ENCODE measurements at places on chromosomes 11 and 22. TPM values are rescaled to one million over a fixed set of nuclear protein-coding genes. Genes with fewer than 3 reads are reported as not detected.
A peak's percentile ranks its signal among the peaks of the same experiment; 100 is the strongest.

Gene KIAA1671
- 16.6 TPM for total RNA-seq

Gene OR2AG2
- total RNA-seq = not detected

Gene RAB39A
- not detected for total RNA-seq

Gene PHLDA2
- total RNA-seq = 0.88 TPM

Gene TTC28
- total RNA-seq = 7.8 TPM

Gene MFRP
- total RNA-seq = not detected

Gene PRAME
- total RNA-seq = 1.7 TPM

DNA sequence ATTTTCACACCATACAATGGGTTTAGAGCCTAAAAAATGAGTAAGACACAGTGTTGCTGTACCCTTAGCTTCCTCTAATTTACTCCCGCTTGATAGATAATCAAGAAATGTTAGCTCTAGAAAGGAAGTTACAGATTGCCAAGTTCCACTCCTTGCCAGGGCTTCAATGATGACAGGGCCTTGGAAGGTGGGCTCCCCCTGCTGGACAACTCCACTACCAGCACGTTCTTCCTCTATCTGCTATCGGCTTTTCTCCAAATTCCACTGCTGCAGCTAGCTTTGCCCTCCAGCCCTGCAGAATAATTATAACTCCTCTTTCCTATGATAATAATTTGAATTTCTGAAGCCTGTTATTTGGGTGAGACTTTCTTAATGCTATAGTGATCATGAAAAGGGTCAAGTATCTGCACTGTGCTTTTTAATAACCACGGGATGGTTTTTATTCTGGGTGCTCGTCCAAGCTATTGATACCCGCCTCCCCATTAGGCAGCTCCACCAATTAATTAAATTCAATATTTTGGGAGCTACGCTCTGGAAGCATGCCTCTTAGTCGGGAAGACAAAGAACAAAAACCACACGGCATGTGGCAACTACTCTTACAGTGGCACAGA, 9.0 kb downstream of the SYN3 start:
- DNase-seq = peak; percentile 68

DNA sequence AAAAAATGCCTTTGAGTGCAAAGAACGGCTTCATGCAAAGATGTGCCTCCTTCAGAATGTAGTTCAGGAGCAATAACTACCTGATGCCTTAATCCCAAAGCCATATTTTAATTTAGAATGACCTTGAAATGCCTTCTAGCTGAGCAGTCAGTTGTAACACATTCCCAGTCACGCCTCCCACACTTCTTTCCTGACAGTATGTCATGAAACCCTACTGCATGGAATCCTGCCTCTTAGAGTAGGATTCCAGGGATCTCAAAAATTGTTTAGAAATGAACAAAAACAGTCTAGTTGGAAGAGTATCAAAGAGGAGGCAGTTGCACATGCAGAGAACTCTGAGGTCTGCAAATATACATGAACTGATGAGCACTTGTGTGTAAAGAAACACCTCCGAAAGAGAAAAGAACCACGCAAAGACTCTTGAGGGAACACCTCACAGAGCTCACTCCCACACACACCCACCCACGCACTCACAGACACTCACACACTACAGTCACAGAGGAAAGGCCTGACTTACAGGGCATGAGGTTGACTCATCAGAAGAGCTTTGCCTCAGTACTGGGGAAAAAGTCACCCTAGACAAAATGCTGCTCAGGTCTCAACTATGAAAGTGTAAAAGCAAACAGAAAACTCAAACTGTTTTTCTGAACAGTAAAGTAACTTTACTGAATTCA, 77.4 kb downstream of the GGTLC2 start:
- no peak for DNase-seq

DNA sequence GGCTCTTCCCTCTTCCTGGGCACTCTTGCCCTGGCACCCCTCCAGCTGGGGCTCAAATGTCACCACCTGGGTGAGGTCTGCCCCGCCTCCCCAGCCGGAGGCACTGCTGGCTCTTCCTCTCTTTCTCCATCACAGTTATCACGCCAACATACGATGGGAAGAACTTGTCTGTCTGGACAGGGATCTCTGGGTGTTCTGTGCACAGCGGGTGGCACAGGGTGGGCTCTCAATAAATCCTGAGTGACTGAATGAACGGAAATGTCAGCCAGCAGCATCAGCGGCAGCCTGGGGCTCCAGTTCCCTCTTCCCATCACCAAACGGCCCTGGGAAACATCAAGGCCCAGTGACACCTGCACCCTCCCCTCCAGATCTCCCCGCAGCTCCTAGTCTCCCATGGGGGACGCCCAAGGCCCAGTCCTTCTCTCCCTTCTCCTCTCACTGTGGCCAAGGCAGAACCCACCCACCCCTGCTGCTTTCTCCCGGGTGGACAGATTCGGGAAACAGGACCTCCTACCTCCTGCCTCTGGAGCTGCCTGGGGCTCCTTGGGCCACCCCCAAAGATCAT, 440 bp upstream of the SLC25A45 start:
- no peak for DNase-seq

DNA sequence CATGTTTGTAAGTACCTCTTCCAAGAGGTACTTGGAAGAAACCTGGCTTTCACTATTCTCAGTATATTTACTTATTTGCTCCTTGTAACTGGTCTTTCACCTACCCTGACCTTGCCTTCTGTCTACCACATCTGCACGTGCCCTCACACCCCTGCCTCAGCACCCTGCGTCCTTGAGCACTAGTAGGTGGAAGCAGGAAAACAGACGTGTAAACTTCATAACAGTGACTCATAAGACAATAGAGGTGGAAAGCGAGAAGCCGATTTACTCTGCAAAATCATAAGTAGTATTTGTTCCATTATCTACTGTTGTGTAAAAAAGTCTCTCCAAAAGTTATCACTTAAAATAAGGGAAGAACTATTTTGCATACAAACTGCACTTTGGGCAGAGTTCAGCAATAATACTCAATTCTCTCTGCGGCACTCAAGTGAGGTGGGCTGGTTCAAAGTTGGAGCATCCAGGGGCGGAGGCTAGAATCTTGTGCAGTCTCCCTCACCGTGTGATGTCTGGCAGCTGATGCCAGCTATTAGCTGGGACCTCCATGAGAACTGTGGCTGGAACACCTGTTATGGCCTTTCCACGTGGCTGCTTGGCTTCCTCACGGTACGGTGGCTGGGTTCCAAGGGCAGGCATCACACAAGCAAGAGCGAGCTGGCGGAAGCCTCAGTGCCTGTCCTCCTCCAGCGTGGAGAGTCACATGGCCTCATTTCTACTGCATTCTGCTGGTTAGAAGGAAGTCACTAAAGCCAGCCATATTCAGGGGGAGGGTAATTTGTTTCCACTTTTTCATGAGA, 30.4 kb downstream of the PACS1 start:
- peak; percentile 65 for DNase-seq

DNA sequence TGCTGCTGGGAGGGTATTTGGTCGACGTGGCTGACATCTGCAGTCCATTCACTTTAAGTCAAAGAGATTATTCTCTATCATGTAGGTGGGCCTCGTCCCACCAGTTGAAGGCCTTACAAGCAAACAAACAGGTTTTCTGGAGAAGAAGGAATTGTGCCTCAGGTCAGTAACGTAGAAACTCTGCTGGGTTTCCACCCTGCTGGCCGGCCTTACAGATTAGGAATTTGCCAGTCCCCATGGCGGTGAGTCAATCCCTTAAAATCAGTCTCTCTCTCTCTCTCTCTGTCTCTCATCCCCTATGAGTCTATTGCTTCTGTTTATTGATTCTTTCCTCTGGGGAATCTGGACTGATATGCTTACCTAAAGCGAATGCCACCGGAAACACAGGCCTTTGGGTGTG, 75.4 kb upstream of the FGF3 start:
- no peak for DNase-seq

DNA sequence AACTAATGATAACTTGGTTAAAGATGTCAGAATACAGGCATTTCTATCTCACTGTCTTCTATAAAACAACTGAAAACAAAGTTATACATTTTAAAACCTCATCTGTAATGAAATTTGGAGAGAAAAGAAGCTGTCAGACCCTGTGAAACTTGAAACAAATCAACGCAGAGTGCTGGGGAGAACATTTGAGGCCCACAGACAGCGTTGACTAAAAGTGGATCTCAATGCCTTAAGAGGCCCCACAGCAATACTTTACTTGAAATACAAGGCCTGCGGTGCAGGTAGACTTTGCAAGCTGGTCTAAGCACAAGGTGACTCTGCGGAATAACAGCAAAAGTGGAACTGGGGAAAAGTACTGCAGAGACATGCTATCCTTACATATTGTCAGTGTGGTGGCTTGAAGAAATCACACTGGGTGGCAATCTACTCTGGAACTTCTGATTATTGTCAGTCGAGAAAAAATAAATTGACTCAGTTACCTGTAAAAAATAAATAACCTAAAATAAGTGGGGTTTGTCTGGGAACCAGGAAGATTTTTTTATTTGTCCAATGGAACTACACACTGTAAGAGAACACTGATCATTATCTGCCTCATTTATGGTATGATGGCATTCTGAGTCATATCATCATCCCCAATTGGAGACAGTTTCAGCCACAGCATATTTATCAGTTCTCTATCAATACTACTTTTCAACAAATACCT, 138.9 kb downstream of the LUZP2 start:
- no peak for DNase-seq

GRCh38 chr11:134951305-134951700, 539.3 kb upstream of the B3GAT1 start:
- DNase-seq = no peak

DNA sequence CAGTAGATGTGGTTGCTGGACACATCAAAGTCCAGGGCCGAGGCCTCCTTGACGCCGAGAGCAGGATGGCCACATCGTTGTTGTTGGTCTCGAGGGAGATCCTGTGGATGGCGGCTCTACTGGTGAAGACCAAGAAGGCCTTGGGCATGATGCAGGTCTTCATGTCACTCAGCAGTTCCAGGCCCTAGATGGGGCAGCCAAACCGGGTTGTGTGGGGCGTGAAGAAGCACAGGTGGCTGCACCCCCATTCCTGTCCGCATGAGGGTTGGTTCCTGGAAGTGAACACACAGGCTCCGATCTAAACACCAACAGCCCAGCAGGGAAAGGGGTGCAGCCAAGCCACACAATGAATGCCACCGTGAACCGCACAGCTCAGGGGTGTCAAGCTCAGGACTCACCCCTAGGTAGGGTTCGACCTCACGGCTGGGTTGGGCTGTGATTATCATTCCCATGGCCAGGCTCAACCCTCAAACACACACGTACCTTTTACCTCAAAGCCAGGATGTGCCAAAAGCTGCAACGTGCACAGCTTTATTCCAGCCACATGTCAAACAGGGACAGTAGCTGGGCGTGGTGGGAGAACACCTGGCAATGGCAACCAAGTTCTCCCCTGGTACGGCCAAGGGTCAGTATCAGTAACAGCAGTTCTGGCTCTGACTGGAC, 132.3 kb downstream of the CRYBB2 start:
- no peak for DNase-seq

- no peak for DNase-seq
These were observed 370.1 kb downstream of the OPCML start for GRCh38 chr11:133162227-133162626.

DNA sequence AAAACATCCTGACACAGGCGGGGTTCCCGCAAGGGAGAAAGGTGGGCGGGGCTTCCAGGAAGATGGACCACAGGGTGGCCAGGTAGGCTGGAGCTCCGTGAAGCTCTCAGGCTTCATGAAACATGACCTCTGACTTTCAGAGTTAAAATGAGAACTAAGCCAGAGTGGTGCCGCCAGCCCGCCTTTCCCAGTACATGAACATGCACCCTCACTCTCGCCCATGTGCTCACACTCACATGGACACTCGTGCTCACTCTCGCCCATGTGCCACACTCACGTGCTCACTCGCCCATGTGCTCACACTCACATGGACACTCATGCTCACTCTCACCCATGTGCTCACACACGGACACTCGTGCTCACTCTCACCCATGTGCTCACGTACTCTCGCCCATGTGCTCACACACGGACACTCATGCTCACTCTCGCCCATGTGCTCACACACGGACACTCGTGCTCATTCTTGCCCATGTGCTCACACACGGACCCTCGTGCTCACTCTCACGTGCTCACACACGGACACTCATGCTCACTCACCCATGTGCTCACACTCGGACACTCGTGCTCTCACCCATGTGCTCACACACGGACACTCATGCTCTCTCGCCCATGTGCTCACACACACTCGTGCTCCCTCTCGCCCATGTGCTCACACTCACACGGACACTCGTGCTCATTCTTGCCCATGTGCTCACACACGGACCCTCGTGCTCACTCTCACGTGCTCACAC, 10.0 kb downstream of the RNH1 start:
- no peak for DNase-seq

GRCh38 chr11:61737131-61737530, 15.3 kb upstream of the MYRF start:
- DNase-seq = no peak

DNA sequence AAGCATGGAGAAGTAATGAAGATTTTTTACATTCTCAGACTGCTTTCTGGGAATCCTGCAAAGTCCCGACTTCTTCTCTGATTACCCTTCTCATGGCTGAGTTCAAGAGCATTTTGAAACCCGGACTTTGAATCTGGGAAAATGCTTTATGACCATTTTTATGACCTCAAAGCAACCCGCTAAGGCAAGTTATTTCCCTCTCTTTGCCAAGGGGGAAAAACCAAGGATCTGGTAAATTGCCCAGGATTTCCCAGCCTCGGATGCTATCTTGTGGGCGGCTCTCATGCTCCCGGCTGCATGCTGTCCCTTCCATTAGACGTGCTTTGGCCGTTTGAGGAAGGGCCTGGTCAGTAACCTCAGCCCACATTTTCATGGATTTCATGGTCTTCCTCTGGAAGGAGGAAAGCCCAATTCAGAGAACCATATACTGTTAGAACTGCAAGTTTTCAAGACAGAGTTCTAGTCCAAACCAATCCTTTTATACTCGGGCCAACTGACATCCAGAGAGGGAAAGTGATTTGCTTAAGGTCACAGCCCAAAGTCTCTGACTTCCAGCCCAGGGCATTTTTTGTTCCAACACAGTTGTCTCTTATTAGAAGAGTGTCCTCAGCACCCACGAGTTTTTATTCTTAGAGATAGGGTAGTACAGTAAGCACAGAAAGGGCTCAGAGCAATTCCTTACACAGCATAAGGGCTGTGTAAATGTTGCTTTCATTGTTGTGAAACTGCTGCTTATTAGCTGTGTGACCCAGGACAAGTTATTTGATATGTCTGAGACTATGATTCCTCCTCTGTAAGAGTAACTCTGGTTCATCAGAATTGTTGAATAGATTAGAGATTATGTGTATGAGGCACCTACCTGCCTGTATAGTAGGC, 77.4 kb downstream of the NAV2 start:
- no peak for DNase-seq

- DNase-seq = no peak
These were observed 15.9 kb upstream of the DGCR8 start for GRCh38 chr22:20064140-20064480.

- no peak for DNase-seq
These were observed 1735.0 kb downstream of the LRRC4C start for GRCh38 chr11:39724404-39724803.

DNA sequence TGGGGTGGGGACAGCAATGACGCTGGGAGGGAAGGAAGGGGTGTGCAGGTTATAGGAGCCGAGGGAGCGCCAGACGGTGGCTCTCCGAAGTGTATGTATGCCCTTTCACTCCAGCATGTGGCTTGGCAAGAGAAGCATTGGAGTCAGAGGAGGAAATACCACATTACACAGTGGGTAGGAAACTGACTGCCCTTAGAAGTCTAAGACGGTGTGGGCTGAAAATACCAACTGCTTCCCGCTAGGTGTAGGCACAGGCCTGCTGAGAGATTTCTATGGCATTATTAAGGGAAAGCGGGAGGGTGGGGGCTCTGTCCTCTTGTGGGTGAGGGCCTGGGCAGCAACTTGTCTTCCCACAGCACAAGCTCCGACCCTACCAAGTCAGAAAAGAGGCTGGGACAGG, 44.7 kb downstream of the CACNG2 start:
- no peak for DNase-seq

All from T-cell (primary cell).